Left ventricle myocardium inferior (tissue), 1 donor: ENCODE measurements at places on chromosomes 5 and 9.

- no peak for DNase-seq
These were observed 24.5 kb upstream of the SEMA4D start for GRCh38 chr9:89522261-89522958.

- DNase-seq = no peak
These were observed 50.8 kb downstream of the RBM27 start for GRCh38 chr5:146254223-146254622.

GRCh38 chr5:139445325-139446170, 6.2 kb upstream of the DNAJC18 start:
- DNase-seq = no peak

- DNase-seq = no peak
These were observed 404.6 kb downstream of the DMRT2 start for GRCh38 chr9:1454616-1455347.

- DNase-seq = no peak
These were observed 35.1 kb downstream of the MAP3K1 start for GRCh38 chr5:56850423-56850822.

- no peak for DNase-seq
These were observed 23.7 kb downstream of the NADK2 start for GRCh38 chr5:36217988-36218387.

- DNase-seq = no peak
These were observed 263.1 kb upstream of the COX7C start for GRCh38 chr5:86354664-86355063.
